ENCODE measurements at places on chromosomes 6 and 20.
A peak's percentile ranks its signal among the peaks of the same experiment; 100 is the strongest.

DNA sequence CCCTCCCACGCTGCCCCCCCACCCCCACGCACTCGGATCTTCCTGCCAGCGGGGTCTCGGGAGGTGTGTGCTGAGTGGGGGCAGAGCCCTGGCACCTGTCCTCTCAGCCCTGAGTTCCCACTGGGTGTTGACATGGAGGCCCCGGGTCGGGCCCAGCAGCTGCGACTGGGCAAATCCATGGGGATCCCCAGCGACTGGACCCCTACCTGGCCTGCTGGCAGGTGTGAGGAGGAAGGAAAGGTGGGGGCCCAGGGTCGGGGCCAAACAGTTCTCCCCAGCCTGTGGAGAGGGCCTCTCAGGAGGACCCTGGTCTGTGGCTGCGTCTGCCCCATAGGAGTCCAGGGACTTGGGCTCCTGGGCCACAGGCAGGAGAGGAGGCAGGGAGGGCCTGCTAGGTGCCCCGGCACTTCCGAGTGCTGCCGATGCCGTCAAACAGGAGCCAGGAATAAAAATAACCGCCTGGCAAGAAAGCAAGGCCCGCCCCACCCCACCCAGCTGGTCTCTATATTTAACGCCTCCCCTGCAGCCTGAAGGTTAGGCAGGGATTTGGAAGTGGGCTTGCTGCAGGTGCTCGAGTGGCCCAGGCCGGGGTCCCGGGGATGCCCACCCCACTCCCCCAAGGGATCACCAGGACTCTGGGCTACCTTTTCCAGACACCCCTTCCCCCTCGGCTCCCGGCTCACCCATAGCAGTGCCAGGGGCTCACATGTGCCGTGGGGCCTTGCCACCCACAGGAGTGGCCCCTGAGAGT lies 1.4 kb upstream of the EEF1A2 start:
- no peak for DNase-seq

- no peak for DNase-seq
Measured at GRCh38 chr6:28948782-28949486, 25.1 kb upstream of the TRIM27 start.

DNA sequence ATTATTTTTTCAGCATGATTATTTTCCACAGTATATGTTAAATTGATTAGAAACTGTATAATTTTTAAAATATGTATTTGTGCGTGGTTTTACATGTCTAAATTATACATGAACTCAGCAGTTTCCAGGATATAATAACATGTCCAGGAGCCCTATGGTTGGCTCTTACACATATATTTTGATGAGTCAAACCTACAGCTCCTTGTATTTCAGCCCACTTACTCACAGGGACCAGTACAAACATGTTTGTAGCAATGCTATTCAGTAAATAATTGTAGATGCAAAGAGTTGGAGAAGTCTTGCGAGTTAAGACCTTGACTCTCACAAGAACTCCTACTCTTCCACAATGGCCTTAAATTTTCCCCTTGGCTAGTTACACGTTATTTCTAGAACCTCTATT lies 107.2 kb upstream of the SASH1 start:
- no peak for DNase-seq

DNA sequence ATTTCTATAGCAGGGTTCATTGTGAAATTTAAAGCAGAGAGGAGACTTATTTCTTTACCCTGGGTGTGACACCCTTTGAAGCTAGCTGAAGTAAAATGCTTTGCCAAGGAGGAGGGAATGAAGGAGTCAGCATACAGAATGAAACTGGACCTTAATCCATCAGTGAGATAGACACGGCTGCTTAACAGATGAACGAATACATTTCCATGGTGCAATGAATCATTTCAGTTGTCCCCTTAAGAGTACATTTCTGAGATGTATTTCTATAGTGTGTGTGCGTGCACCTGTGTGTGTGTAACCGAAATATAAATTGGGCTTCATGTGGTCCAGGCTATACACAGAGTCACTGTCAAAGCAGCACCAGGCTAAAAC lies 73.8 kb upstream of the CD93 start:
- DNase-seq = no peak

GRCh38 chr20:32113591-32114260 lies 4.2 kb downstream of the TM9SF4 start:
- no peak for DNase-seq

DNA sequence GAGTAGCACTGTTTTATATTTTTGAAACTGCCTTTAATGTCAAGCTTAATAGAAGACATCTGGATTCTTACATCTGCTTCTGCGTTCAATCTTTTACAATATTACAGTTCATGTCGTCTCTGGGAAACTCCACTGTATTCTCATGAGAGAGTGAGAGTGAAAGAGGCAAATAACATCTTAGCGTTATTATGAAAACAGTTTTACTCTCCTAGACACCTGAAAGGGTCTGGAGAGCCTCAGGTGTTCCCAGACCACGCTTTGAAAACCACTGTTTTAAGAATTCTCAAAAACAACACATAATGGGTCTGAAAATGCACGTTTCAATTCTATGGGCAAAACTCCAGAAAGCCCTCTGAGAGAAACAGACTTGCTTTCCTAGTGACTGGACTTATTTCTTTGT lies 63.3 kb downstream of the ARHGAP18 start:
- no peak for DNase-seq

DNA sequence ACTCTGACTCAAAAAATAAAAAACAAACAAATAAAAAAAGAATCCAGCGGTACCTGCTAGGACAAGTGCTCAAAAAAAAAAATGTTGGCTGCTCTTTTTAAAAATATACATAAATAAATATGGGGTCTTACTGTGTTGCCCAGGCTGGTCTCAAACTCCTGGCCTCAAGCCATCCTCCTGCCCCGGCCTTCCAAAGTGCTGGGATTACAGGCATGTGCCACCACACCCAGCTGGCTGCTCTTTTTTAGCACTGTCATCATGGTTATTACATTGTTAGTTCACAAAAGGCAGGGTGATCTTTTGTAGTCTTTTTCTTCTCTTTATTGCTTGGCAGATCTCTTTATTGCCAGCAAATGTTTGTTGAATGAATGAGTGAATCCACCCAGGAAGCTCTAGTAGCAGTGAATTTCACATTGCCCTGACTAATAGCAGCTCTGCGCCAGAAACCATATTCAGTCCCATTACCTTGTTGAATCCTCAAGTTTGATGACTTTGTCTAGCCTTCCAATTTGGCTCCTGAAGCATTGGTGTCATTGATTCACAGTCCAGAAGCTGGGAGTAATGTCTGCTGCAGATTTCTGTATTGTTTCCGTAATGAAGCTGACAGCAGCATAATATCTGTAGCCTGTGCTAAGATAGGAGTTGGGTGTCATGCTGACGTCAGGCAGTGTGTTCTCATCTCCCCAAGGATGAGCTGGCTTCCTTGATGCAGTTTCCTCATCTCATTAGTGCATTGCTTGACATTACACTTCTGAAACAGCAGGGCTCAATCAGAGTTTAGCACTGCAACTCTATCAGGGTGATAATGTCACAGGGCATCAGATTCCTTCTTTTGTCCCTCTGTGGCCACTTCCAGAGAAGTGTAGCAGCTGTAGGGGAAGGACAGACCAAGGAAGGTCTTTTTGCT lies 84.9 kb upstream of the TGM3 start:
- DNase-seq = no peak

- DNase-seq = no peak
Measured at GRCh38 chr6:26431258-26432172, 8.8 kb upstream of the BTN3A3 start.

- DNase-seq = no peak
Measured at GRCh38 chr20:602111-602970, 7.8 kb downstream of the TCF15 start.

GRCh38 chr6:20028143-20028542 lies 184.1 kb downstream of the MBOAT1 start:
- DNase-seq = no peak

- DNase-seq = no peak
Measured at GRCh38 chr6:29531668-29532067, 27.9 kb downstream of the UBD start.

DNA sequence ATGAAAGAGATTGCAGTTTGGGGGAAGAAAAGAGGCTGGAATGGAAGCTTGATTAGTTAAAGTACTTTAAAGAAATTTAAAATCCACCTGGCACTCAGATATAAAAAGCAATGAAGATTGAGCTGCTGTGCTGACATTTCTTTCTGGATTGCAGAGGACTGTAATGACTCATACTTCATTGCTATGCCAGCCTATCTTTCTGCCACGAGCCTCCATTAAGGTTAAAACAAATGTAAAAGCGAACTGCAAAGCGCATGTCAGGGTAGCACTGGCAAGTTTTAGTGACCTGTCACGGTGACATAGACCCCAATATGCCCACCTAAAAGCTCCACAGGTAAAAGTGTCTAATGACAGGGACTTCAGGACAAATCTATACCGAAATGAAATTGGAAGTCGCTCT lies 449.6 kb downstream of the C6orf118 start:
- no peak for DNase-seq

DNA sequence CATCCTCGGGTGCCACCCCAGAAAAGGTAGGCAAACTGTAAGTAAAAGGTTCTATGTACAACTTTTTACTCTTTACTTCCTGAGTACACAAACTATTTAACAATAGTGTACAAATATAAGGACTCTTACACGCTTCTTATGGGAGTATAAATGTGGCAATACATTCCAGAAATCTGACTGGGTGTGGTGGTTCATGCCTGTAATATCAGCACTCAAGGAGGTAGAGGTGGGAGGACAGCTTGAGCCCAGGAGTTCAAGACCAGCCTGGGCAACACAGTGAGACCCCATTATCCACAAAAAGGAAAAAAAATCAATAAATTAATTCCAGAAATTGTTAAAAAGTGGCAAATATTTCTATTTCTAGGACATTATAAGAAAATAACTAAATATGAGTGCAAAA lies 48.9 kb downstream of the PIGU start:
- DNase-seq = no peak

GRCh38 chr6:162200041-162200440 lies 527.5 kb downstream of the PRKN start:
- no peak for DNase-seq

GRCh38 chr6:54266400-54266923 lies 41.8 kb upstream of the TINAG start:
- DNase-seq = no peak

GRCh38 chr6:56437171-56437900 lies 190.0 kb upstream of the COL21A1 start:
- no peak for DNase-seq

- no peak for DNase-seq
Measured at GRCh38 chr6:5241252-5241651, 19.5 kb downstream of the LYRM4 start.

GRCh38 chr20:49248301-49248700 lies 29.1 kb downstream of the DDX27 start:
- DNase-seq = no peak

DNA sequence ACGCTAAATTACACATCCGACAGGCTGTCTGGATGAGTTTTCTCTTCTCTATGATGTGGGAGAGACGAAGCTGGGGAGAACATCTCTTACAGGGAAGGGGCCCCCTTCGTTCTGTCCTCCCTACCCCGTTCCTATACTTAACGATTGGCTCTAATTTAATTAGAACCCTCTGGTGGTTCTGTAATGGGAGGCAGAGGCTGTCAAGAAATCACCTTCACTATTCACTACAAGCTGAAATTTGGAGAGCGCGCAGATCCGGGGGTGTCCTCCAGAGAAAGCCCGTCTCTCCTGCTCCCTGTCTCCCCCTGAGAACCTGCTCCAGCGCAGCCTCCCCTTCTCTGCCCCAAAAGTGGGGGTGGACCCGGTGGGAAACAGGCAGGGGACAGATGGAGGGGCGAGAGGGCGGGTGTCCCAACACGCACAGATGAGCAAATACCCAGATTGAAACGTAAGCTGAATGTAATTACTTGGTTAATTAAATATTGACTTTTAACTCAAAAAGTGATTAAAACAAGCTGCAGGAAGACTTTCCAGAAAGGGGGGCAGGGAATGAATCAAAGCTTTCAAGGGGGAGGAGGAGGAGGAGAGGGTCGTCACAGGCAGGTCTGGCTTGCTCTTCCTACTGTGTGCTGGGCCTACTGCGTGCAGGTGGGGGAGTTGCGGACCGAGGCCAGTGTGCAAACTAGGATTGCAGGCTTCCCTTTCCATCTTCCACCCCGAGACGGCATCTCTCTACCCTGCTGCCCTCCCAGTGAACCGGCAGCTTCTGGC lies 1.3 kb downstream of the SULF2 start:
- no peak for DNase-seq

DNA sequence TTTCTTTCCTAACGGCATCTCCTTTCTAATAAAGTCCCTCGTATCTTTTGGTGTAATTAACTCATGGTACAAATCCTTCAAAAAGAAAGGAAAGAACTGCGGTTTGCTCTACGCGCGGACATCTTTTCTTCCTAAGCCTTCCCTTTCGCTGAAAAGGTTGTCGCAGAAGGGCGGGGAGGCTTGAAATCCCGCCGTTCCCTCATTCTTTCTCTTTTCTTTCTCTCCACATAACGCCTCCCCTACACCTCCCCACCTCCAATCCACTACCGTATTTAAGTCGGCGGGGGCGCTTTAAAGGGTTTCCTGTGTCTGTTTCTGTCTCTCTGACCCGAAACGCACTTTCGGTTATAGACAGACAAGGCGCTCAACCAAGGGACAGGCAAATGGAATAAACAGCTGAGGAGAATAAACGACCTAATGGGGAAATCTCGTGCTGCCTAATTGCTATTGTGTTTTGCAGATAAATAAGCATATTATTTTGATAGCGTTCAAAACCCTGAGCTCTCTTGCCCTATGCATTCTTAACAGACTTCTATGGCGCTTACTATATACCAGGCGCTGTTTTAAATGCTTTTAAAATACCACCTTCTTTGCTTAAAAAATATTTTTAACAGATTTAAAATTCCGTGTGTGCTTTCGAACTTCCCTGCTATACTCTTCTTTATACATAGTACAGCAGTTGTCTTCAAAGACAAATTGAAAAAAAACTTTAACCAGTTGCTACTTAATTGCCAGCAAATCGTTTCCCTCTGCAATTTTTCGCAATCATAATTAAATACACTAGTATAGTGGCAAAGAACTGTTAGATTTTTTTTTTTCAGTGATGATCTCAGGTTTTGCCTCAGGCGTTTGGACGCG lies 2.5 kb upstream of the HEY2 start:
- DNase-seq = peak; percentile 55

DNA sequence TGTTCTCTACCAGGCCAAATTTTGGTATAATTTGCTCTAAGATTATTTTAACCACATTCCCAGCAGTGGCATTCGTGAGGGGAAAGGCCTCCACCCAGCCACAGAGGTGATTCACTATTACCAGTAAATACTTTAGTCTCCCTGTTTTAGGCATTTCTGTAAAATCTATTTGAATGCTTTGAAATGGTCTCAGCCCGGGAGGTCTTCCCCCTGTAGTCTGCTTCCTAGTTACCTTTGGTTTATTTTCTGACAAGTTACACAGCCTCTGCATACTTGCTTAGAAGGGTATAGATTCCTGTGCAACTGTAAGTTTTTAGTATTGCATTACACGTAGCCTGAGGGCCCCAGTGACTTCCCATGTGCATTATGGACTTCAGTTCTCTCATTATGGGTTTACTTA lies 248.7 kb downstream of the C6orf118 start:
- no peak for DNase-seq

GRCh38 chr6:45464685-45465084 lies 87.0 kb upstream of the SUPT3H start:
- no peak for DNase-seq

Measured in right lung (tissue), 10 donors.